NCI-H69 (cell line): ENCODE measurements at places on chromosomes 16 and 17.

GRCh38 chr16:49440156-49441065 is 66.8 kb downstream of the C16orf78 start:
- peak; percentile 67 for DNase-seq

- DNase-seq: peak; percentile 62
These were observed 3.9 kb downstream of the DLG4 start for GRCh38 chr17:7215652-7216180.

DNA sequence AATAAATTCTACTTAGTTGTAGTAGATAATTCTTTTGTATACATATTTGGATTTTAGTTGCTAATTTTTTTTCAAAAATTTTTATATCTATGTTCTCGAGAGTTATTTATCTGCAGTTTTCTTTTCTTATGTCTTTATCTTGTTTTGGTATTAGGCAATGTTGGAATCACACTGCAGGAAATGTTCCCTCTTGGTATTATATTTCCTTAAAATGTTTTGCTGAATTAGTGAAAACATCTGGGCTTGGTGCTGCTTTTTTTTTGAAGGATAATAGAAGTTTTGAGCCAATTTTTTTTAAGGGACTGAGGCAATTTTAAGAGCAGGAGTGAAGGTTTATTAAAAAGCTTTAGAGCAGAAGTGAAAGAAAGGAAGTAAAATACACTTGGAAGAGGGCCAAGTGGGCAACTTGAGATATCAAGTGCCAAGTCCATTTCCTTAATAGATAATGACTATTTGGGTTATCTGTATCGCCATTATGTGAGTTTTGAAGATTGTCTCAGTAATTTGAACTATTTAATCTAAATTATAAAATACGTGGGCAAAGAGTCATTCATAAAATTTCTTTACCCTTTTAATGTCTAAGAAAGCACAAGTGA is 1390.1 kb upstream of the CDH8 start:
- peak; percentile 16 for DNase-seq

GRCh38 chr16:29848420-29849297 is 14.4 kb downstream of the CDIPT start:
- DNase-seq: peak; percentile 84

DNA sequence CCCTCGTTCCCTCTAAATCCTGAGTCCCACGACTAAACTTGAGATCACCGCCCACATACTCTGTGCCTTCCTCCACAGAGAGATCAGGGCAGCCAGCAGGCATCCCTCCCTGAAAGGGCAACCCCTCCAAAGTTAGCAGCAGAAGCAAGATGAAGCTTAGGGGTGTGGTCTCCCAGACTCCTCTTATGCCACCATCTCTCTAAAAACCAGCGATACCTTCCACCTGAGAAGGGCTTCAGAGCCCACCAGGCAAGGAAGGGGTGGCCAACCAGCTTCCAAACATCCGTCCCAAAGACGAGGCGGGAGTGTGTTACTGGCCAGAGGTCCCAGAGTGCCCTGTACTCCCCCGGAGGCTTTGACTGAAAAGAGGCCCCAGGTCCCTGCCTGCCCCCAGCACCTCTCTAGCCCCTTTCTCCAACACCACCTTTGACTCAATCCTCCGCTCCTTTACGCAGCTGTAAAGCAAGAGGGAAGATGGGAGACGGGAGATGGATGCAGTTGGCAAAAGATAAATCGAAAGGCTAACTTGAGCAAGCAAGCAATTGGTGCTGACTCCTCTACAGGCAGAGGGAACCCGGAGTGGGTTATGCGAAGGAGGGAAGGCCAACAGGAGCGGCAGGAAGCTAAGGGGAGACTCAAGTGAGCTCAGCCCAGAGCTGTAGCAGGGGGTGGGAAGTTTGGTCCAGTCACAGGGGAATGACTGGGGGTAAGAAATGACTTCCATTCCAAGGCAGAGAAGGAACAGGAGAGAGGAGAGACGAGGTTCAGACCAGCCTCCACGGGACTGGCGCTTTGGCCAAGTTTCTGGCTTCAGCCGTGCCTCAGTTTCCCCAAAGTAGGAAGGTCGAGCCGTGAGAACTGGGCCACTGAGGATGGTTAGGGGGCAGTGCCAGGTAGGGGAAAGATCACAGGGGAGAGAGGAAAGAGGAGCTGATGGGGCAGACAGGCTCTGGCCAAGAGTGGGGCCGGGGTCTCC is 1.0 kb downstream of the ST3GAL2 start:
- peak; percentile 37 for DNase-seq

GRCh38 chr16:30738984-30739951 is 9.0 kb upstream of the PHKG2 start:
- no peak for DNase-seq

DNA sequence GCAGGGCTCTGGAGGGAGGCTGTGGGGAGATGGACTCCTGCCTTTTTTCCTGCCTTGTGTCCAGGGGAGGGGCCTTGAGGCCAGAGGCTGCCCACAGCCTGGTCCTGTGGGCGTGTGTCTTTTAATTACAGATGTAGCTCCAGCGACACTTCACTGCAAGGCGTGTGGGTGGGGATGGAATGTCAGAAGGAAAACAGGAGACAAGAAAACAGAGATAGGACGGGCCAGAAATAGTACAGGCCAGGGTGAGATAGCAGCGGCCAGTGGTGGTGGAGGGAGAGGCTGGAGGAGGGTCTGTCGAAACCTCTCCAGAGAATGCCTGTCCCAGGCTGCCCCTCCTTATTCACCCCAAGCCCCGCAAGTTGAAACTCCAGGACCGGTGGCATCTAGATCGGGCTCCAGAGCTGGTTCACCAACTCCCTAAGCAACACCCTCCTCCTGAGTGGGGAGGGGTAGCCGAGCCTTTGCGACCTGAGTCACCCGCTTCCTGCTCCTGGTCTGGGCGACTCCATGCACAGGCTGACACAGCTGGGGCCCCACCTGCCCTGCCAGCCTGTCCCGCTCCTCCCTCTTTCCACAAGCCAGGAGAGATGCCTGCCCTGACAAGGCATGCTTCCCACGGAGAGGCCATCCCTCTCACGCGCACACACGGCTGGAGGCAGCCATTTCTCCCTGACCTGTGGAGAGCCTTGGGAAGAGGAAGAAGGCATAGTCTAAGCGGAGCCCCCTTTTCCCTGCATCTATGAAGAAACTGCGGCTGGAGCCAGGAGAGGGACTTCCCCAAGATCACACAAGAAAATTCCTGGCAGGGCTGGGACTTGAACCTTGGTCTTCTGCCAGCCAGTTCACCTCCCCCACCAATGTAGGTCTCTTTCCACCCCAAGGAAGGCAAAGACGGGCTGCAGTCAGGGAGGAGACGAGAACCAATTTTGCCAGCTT is 6.6 kb upstream of the JUP start:
- peak; percentile 45 for DNase-seq

DNA sequence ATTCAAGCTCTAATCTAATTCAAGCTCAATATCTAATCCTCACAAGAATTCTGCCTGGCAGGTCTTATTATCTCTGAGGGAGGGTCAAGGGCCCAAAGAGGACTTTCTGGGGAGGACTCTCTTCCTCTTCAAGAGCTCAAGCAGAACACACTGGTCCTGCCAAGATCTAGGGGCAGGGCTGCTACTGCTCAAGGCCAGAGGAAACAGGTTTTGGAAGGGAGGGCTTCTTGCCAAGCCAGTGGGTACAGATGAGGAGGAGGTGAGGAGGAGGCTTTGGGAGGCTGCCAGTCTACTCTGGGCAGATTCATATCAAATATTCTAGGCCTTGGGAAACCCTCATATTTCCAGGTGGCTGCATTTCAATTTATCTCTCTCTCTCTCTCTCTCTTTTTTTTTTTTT is 51.8 kb upstream of the IL34 start:
- no peak for DNase-seq

- DNase-seq: peak; percentile 58
These were observed 97.7 kb downstream of the CBLN1 start for GRCh38 chr16:49183911-49184310.

GRCh38 chr16:4775005-4775404 is 8.0 kb upstream of the ZNF500 start:
- DNase-seq: no peak

DNA sequence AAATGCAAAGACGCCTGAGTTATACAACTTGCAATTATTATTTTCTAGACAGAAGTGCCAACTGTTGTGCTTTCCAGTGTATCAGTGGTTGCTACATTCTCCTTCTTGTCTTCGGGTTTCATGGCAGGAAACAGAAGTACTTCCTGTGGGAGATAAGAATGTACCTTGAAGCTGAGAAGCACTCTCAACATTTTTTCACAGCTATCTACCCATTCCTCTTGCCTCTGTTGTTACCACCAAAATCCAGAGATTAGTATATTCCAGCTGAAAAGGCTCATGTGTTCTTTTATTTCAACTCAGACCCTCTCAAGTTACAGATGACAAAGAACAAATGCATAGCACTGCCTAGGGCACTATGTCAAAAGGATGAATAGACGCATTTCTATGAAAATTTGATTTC is 4.8 kb upstream of the ADAT1 start:
- no peak for DNase-seq

DNA sequence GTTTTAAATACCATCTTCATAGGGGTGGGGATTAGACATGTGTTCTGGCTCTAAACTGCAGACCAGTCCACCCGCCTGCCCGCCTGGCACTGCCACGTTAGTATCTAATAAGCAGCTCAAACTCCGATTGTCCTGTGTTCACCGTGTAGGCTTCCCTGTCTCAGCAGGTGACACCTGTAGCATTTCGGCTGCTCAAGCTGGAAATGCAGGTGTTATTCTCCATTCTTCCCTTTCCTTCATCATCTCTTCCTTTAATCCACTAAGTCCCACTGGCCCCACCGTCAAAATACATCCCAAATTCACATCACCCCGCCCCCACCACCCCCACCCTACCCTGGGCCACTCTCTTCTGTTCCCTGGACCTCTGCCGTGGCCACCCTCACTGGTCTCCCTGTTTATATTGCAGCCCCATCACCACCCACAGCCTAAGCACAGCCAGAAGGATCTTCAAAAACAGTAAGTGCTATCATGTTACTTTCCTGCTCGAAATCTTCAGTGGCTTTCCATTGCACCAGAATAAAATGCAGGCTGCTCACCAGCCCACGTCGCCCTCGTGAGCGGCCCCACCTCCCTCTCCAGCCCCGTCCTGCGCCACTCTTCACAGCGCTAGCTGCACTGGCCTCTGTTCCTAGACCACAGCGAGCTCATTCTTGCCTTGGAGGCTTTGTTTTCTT is 65.1 kb downstream of the RTN4RL1 start:
- DNase-seq: peak; percentile 9

GRCh38 chr17:61397086-61397842 is 2.4 kb upstream of the TBX2 start:
- DNase-seq: peak; percentile 77

- no peak for DNase-seq
These were observed 6.5 kb upstream of the CCL1 start for GRCh38 chr17:34369571-34369970.

- DNase-seq: no peak
These were observed 4.5 kb downstream of the ALKBH5 start for GRCh38 chr17:18187821-18188761.

GRCh38 chr16:54677308-54677950 is 253.2 kb upstream of the IRX5 start:
- no peak for DNase-seq

- peak; percentile 96 for DNase-seq
These were observed 11.7 kb upstream of the ST6GALNAC2 start for GRCh38 chr17:76597156-76598003.

DNA sequence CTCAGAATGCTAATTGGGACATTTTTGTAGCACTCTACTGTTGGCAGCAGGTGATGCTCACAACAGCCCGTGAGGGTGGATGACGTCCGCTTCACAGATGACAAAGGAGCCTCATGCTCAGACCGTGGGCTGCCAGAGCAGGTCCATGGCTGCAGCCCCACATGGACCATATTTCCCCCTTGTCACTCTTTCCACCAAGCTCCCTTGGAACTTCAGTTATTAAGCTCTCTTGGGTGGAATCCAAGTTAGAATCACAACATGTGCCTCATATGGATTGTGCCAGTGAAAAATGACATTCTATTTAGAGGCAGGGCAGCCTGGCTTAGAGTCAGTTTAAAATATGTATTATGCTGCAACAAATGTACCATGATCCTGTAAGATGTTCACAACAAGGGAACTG is 33.2 kb upstream of the STH start:
- DNase-seq: no peak

GRCh38 chr16:85514295-85514597 is 98.9 kb upstream of the GSE1 start:
- no peak for DNase-seq

GRCh38 chr17:40699371-40699770 is 4.2 kb downstream of the KRT24 start:
- DNase-seq: no peak

GRCh38 chr17:1511290-1511689 is 5.1 kb downstream of the INPP5K start:
- no peak for DNase-seq

DNA sequence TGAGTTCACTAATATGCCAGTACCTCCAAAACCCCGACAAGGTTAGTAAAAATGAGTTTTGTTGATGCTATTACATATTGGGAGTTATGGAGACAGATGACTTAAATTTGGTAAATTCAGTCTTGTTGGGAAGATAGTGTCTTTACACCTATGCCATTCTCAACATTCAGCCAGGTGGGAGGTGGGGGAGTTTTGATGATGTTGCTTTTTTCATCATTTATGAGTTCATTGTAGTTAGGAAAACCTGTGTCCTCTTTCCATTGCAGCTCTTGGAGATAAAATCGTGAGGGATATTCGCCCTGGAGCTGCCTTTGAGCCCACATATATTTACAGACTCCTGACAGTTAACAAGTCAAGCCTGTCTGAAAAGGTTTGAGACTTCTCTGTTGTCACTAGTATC is 59.9 kb upstream of the CRISPLD2 start:
- no peak for DNase-seq

DNA sequence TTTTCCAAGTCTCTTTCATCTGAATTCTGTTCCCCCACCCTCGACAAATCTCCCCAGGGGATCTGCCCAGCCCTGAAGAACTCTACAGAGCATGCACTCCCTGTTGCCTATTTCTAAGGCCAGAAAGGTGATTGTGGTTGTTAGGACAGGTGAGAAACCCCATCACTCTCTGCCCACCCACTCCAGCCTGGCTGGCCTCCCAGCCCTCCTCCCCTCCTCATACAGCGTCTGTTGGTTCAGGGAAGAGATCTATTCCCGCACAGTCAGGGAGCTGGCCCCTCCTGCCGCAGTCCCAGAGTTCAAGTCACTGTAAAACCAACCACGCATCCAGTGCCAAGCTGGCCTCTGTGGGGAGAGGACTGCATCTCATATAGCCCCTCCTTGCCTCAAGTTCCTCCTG is 98.7 kb downstream of the KCNJ12 start:
- no peak for DNase-seq

DNA sequence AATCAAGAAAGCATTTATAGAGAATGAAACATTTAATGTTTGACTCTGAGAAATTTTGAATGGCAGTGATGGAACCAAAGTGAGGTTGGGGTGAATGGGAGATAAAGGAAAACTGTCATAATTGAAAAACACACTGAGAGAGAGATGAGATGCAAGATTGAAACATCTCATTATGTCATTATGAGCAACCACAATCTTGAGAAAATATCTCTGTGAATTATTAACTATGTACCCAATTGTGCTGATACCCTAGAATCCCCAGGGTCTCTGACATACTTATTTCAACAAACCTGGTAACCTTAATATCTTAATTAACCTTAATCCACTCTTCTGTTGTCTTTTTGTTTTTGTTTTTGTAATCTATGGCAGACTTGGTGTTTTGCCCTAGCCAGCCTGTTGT is 143.5 kb upstream of the HLF start:
- DNase-seq: no peak
